ENCODE measurements at places on chromosomes 7 and 10.

GRCh38 chr7:16675277-16675676 lies 29.3 kb downstream of the BZW2 start:
- no peak for DNase-seq

DNA sequence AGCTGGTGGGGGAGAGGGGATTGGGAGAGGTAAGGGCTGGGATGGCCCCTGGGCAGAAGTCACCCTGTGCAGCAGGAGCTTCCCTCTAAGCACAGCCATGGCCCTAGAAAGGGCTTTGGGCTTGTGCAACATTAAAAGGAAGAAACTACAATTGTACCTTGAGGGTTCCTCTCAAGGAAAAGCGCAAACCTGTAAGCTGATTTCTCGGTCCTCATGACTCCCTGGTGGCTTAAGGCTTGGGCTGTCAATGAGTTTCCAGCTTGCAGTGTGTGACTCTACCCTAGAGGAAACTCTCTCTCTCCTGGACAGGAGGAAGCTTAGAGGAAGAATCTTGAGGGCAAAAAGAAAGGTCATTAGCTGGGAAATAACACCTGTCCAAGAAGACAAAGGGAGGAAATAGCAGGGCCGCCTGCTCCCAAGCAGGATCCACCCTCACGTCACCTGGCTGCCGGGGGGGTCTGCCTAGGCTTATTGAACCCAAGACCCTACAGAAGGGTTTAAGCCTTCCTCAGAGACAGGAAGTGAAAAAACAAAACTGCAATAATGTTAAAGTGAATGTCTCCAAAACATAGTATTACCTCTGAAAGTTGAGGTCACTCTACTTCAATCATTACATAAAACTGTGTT lies 112.5 kb downstream of the WDR11 start:
- DNase-seq = no peak

DNA sequence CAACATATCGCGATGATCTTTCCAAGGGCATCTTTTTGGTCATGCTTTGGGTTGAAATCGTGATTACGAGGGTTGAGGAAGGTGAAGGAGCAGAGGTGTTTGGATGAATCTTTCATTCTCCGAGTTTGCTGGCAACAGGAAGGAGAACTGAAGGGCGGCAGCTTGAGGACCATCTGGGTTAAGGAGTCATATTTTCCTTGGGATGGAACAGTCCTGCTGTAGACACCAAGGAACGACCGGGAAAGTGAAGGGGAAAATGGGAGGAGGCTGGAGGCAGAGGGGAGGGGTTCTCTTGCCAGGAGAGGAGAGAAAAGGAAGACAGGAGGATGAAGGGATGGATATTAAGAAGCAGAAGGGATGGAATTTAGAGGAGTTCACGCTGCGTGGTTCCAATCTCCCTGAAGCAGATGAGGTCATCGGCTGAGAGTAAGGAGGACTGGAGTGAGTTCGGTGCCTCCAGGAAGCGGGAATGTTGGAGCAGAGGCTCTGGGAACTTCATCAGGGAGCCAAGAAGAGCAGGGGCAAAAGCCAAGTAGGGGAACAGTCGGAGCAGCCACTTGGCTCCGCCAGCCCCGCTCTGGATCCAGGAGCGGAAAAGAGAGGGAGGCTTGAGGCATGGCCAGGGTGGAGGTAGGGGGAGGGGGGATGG lies 116.6 kb upstream of the GALNT17 start:
- no peak for DNase-seq

GRCh38 chr7:2724453-2725177 lies 36.6 kb downstream of the AMZ1 start:
- no peak for DNase-seq

GRCh38 chr7:47268851-47269836 lies 312.8 kb downstream of the TNS3 start:
- DNase-seq = no peak
